ENCODE measurements at places on chromosomes 2 and 18.

DNA sequence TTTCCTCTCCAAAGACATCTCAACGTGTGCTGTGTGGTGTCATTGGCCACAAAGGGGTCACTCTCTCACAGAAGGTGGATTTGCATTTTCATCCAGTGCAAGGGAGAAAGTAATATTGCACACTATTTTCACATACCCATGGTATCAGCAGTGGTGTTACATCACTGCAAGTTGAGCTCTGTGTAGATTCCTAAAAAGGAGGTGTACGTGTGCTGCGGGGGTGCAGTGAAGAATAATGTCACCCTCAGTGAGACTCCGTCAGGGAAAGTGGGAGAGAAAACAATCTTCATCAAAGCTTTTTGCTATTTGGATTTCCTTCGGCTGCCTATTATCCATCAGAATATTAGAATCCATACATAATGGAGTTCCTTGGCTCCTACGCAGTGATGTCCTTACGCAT, 733.8 kb upstream of the FANCL start:
- no peak for DNase-seq

DNA sequence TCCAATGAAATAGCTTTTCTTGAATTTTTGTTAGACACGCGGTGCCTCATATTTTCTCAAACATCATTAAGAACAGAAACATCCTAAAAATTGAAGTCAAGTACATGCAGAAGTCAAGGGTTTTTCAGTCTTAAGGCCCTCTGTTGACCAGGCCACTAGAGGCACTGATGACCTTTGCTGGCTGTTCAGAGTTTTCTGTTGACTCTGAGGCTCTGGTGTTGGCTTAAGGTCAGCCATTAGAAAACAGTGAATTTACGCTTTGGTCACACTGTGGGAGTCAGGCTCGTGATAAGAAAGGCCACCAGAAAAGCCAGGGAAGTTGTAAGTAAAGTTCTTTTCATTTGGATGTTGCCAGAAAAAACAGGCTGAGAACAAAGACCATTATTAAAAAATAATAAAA, 5.8 kb upstream of the UPP2 start:
- DNase-seq: no peak

- no peak for DNase-seq
These were observed 310.2 kb upstream of the GALNT5 start for GRCh38 chr2:156947261-156947660.

GRCh38 chr2:1628893-1629292, 115.4 kb downstream of the PXDN start:
- DNase-seq: no peak

GRCh38 chr18:63181706-63182309, 137.8 kb downstream of the BCL2 start:
- no peak for DNase-seq

DNA sequence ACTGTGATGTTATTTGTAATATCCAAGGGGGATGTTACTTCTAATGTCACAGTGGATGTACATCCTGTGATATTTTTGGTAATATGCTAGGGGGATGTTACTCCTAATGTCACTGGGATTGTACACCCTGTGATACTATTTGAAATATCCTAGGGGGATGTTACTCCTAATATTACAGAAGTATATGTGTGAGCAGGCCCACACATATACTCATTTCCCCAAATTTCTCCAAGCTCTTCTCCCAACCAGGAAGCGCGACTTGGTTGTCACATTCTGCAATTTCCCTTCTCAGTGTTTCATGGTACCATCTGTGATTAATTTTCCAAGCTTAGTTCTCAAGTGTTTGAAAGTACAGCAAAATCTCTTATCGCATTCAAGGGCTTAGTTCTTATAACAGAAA, 29.5 kb upstream of the CHN1 start:
- no peak for DNase-seq

DNA sequence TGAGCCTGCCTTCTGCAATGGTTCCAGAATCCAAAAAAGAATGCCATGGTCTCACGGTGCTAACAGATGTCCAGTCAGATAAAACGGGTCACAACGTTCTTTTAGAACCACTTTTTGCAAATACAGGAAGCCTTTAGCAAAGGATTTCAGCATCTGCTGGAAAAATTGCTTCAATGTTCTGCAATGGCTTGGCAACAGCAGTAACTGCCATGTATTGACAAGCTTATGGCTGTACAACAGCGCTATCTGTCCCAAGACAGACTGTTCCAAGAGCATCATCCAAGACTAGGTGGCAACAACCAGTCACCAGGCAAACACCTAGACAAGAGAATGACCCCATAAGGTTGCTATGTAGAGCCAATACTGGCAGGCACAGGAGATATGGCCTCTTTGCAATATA, 37.6 kb upstream of the RIOK3 start:
- DNase-seq: no peak

DNA sequence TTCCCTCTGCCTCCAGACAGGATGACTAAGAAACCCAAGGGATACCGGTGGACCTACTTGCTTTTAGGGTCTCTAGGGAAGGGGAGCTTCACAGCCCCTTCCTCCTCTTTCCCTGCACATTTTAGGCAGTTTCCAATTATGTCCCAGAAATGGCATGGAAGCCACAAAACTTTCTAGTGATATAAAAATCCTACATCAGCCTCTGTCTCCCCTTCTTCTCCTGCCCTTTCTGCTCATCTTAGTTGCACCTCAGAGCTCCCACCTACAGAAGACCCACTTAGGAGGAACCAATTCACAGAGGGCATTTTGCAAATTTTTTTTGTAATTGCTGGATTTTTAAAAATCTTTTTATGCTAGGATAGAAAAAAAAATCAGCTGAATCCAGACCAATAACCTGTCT, 263.1 kb downstream of the TNS1 start:
- no peak for DNase-seq

DNA sequence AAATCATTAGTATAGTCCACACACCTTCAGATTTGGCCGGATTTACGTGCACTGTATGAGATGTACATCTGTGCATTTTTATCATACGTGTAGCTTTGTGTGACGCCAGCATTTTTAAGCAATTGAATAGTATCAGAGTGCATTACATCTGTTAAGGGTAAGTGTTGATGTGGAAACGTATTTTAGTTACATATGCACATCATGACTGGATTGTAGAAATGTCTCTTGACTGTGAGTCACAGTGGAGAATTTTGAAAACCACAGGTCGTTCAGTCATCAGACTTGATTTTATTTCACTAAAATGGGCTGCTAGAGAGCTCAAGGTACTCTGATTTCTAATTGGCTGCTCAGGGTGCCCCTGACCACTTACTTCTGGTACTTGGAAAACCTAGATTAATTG, 5.4 kb upstream of the GPBAR1 start:
- DNase-seq: no peak

GRCh38 chr2:216634370-216635148, 1.3 kb downstream of the IGFBP2 start:
- DNase-seq: no peak

DNA sequence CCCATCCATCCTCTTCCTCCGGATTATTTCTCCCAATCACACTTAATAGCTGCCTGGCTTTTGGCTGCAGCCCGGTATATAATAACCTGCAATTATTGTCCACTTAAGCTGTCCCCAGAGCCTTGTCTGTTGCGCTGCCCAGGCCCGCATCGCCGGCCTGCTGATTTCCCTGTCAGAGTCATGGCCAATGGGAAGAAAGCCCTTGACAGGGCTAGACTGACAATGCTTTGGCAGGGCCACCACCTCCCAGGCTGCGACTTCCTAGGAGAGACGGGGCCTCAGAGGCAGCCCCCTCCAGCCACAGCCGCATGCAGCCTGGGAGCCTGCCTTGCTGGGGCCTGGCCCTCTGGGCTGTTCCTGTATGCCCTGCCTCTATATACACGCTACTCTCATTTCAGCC, 10.0 kb upstream of the CELF4 start:
- DNase-seq: no peak

GRCh38 chr2:156536534-156536933, 100.4 kb downstream of the GPD2 start:
- DNase-seq: no peak

DNA sequence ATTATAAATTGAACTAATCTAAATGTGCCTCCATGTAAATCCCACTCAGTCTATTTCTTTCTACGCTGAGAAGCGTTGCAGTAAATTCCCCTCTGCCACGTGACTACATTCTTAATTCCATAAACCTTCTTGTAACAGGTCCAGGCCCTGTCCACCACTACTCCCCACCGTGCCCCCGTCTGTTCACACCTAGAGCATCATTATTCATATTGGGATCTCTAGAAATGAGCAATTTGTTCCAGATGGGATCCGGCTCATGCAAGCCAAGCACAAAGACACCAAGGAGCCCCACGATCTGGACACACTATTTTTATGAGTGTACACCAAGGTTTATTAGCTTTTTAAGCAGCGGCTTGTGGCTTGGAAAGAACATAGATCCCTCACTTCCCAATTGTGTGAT, 38.2 kb downstream of the BOLA3 start:
- DNase-seq: no peak

DNA sequence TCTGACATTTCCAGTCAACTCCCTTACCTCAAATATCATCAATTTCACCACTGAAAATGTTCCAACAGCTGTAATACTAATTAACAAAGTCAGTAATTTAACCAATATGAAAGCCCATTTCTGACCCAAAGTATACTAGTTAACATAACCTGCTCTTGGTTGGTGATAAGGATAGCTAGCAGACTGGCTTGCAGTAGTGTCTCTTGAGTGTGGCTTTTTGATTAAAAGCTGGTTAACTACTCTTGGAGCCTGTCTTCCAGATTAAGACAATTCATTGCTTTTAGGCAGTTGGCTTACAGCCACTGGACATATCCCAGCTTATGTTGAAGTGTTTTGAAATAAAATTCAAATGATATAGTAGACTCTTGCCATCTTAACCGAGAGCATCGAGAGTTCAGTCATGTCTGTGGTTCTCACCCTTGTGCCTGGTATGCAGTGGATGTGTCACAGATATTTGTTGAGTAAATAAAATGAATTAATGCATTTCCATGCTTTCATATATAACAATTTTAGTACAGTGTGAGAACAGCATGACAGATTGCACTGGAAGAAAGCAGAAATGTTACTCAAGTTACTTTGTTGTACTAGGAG, 158.1 kb downstream of the TANC1 start:
- DNase-seq: no peak

DNA sequence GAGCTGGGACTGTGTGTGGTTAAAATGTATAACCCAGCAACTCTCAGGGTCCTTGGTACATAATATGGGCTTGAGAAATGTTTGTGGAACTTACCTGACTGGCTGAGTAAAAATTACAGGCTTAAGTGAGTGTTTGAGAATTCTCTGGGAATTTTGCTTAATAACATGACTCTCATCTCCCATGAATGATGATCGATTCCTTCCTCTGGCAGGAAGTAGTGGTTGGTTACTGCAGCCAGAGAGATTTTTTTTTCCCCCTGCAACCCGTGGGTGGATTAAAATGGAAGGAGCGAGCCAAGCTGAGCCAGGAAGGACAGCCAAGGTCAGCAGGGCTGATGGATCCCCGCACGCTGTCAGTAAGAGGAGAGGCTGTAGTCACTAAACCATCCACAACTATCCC, 40.6 kb upstream of the RFX8 start:
- no peak for DNase-seq

- DNase-seq: no peak
These were observed 11.2 kb upstream of the FOSL2 start for GRCh38 chr2:28381225-28382180.

DNA sequence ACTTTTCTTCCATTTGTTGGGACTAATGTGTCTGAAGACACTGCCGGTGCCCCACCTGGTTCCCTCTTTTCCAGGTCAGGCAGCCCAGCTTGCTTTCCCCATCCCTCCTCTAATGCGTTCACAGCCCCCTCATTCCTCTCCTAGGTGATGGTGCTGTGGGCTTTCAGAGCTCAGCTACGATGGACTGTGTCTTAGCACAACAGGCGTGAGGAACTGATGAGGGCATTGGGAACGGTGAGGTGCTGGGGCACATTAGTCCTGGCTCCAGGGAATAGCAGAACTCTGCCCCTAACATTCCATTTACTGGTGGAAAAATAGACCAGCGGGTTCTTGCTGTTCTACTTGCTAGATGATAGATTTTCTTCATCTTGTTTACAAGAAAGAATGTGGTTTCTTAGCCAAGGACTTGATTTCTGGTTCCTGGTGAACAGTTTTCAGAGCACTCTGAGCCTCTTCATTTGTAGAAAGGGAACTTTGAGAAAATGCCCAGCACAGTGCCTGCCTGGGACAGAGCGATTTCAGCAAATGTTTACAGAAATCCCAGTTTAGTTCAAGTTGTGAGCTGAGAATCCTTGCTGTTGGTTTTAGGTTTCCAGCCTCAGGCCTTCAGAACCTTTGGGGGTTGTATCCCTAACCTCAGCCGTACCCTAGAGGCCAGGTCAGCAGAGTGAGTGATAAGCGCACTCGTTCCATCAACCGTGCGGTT, 42.5 kb downstream of the LDLRAD4 start:
- no peak for DNase-seq

GRCh38 chr2:150548527-150548926, 61.1 kb upstream of the RND3 start:
- DNase-seq: no peak

- DNase-seq: no peak
These were observed 186.1 kb upstream of the RAB12 start for GRCh38 chr18:8423051-8423557.

- no peak for DNase-seq
These were observed 279.3 kb downstream of the TMX3 start for GRCh38 chr18:68435581-68435980.

GRCh38 chr2:208033701-208034502, 8.6 kb upstream of the PLEKHM3 start:
- DNase-seq: peak; percentile 46

DNA sequence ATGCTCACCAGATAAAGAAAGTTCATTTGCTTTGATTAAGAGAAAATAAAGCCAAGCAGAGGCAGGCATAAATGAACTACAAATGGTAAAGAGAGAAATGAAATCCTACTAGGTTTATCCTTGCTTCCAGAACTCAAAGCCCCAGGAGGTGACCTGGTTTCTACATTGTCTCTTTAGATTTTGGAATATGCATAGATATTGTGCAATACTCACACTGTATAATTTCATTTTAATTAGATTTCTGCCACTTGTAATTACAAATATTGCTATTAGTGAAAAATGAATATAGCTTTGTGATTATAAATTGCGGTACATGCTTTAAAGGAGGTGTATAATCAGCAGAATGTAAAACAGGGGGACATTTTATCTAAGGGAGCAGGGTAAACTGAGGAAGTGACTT, 76.9 kb upstream of the NRXN1 start:
- no peak for DNase-seq

- no peak for DNase-seq
These were observed 151.7 kb downstream of the ANKRD44 start for GRCh38 chr2:197158591-197159550.

DNA sequence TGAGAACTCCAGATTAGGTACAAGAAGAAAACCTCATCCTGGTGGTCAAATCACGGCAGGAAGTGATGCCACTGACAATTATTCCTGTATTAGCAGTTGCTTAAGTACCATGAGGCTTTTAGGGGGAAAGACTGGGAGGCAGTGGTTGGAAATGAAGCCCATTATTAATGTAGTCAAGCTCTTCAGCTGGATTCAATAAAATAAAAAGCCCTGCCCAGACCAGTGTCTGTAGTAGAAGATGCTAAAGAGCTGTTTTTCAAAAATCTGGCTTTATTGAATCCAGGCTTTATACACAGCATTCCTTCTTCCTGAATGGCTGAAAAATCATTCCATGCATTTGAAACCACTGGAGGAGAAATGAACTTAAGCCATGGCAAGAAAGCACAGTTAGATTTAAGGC, 155.2 kb downstream of the BCL2 start:
- no peak for DNase-seq

- no peak for DNase-seq
These were observed 20.8 kb downstream of the DIPK1C start for GRCh38 chr18:74436158-74436769.

Data from CD4-positive, alpha-beta T cell treated with Interleukin-17A for 1 hour (primary cell).